NCI-H2029 (cell line): ENCODE measurements at places on chromosomes 1 and 21.

DNA sequence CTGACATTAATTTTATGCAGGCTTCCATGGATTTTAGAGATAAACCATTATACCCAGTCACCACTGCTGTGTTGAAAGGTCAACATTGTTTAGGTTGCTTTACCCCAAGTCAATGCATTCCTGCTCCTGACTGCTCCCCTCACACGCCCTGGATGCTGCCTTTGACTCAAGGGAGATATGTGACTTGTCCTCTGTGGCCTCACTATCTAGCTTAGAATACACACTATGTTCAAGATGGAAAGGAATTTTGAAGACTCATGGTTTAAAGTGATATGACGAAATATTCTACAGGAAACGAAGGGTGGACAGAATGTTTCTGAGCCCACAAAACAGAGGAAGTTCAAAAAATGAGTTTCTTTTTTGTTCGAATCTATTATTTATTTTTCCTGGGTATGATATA, 170.4 kb upstream of the NR5A2 start:
- no peak for DNase-seq

GRCh38 chr1:243323491-243323890, 67.7 kb downstream of the SDCCAG8 start:
- DNase-seq = no peak

DNA sequence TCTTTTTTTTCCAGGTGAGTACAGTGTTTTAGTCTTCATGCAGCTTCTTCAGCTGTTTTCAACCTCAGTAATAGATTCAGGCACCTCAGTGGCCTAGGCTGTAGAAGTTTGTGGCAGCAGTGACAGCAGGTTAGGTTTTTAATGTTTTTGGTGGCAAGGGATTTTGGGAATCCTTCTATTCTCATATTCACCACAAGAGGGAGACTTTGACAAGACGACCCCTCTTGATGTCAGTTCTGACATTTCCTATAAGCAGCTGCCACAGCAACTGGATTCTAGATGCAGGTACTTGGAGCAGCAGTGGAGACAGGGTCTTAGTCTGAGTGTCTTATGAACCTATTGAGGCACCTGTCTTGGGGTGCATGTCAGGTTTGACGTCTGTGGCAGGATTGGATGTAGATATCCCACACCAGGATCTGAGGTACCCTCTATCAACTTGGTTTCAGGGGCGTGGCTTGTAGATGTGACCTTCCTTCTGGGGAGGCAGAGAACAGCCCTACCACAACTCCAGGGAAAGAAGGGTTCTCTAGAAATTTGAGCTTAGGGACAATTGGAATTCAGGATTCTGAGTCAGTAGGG, 1104.2 kb upstream of the TMPRSS15 start:
- peak; percentile 0 for DNase-seq

GRCh38 chr1:43493661-43494450, 36.8 kb upstream of the PTPRF start:
- no peak for DNase-seq

- no peak for DNase-seq
Measured at GRCh38 chr1:15837931-15838330, 9.6 kb upstream of the SPEN start.

DNA sequence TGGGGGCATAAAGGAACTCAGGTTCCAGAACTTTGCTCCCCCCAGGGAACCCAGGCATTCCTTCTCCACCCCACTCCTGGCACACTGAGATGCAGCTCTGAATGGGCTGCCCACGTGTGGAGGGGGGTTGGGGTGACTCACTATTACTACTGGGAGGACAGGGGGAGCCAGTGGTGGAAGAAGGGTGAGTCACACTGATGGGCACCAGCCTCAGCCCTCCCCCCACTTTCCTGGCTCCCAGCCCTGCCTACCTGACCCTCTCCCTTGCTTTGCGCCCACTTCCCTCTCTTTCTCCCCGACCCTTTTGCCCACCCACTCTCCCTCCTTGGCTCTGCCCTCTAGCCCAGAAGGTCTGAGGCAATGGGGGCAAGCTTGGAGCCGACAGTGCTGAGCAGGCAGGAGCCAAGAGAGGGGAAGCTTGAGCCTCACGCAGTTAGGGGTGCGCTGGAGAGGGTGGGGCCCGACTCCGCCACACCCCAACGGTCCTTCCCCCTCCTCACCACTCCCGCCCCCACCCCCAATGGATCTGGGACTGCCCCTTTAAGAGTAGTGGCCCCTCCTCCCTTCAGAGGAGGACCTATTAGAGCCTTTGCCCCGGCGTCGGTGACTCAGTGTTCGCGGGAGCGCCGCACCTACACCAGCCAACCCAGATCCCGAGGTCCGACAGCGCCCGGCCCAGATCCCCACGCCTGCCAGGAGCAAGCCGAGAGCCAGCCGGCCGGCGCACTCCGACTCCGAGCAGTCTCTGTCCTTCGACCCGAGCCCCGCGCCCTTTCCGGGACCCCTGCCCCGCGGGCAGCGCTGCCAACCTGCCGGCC, at the start of gene LMNA:
TSS of gene LMNA (plus strand) at position 611 of the 818 bp plus-strand sequence. CDS start 208 bp downstream, outside the sequence.
- peak; percentile 73 for DNase-seq

DNA sequence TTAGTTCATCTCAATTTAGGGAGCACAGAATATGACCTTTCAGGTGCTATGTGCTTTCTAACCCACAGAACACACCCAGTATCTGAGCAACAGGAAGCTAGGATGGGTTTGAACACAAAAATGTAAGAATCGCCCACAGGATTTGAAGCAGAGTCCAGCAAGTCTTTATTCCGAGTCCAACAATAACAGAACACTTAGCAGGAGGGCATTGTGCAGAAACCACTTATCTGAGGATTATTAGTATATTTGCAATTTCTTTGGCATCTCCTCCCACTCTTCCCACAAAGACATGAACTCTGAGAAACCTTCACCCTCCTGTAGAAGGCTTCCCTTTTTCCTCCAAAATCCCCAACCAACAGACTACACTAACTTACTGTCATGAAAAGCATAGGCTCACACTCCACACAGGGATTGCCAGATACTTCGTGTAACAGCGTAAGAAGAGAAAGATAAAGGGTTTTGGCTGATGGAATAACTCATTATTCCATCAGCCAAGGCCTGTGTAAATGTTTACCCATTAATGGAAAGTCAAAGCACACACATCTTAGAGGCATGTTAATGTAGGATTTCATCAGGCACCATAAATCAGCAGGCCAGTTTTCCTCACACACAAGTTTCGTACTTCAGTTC, 16.1 kb downstream of the SIPA1L2 start:
- no peak for DNase-seq

- no peak for DNase-seq
Measured at GRCh38 chr1:161955606-161956005, 68.1 kb downstream of the OLFML2B start.

DNA sequence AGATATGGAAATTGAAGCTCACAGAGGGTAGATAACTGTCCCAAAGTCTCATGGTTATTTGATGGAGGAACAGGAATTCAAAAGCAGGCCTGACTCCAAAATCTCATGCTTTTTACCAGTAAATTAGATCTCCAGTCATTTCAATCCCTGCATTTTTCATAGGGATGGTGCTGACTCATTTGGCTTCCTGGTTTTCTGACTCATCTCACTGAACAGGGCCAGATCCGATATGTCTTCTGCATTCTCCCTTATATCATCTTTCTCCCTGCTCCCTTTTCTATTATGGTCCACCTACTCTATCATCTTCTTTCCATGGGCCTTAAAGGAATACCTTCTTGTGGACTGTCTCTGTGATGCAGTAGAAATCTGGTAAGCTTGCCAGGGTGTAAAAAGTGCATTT, 187.2 kb downstream of the FGGY start:
- DNase-seq = no peak

DNA sequence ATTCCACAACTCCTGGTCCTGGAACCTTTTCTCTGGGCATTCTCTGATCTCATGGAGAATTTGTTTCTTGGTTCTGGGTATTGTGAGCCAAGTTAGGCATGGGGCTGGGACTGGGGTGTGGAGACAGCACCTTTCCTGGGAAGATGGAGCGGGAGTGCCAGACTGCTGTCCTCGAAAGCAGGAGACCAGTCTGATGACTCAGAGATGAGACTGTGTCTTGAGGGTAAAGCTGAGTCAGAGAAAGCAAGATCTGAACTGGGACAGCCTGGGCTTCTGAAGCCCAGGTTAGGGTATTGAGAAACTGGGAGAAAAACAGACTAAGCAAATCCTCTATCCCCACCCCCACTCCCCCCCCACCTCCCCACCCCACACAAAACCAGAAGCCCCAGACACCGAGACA, 2.2 kb upstream of the KANK4 start:
- no peak for DNase-seq

DNA sequence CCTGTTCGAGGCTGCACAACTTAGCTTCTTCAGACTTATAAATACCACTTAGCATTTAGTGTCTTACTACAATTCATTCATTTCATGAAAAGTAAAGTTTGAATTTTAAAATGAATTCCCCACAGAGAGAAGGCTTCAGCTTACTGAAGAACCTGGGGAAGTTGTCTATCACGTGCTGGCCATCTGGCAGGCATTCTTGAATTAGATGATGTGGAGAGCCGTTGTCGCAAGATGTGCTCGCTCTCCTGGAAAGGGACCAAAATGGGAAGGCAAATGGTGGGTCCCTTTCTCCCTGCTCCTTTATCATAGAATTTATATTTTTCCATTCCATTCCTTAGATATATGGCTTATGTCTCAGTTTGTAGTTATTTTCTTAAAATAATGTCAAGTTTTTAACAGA, 90.5 kb downstream of the CD247 start:
- DNase-seq = no peak

DNA sequence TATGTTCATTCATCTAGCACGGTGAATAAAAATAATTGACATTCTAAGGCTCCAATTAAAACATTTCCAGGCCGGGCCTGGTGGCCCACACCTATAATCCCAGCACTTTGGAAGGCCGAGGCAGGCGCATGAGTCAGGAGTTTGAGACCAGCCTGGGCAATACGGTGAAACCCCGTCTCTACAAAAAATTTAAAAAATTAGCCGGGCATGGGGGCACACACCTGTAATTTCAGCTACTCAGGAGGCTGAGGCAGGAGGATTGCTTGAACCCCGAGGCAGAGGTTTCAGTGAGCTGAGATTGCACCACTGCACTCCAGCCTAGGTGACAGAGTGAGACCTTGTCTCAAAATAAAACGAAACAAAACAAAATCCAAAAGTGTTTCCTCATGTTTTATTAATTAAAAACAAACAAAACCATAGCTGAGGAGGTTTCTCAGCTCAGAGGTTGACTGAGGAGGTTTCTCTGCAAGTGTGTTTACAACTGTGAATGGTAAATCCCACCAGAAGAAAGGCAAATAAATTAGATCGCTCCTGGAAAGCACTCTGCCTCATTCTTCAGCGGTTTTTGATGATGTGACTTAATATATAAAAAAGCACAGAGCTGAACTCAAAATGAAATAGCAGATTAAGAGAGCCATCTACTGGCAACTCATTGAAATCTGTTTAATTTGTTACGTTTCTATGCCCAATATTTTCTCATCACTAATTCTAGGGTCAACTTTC, 37.7 kb upstream of the ATG4C start:
- peak; percentile 70 for DNase-seq

GRCh38 chr1:171841050-171841910, at the start of gene DNM3:
Gene DNM3 (plus strand): TSS chr1:171841498. CDS start chr1:171841657, 159 bp downstream.
- DNase-seq = peak; percentile 14

GRCh38 chr1:35369922-35370671, 101.6 kb downstream of the ZMYM4 start:
- no peak for DNase-seq

DNA sequence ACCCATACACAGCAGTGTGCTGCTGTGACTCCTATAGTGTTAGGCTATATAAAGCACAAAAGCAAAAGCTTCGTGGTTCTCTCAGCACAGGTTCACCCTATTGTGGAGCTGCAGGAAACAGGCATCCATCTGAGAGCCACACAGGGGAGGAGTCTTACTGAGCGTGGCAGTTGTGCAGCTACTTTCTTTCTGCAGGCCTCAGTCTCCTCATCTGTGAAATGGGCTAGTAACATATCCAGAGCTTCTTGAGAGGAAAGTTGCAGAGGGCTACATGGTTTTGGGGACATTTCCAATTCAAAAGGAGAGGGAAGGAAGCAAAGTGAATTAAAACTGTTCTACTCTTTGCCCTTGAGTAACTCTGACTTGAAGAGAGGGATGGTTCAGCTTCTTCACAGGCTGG, 142.0 kb downstream of the FOXD2 start:
- DNase-seq = no peak

DNA sequence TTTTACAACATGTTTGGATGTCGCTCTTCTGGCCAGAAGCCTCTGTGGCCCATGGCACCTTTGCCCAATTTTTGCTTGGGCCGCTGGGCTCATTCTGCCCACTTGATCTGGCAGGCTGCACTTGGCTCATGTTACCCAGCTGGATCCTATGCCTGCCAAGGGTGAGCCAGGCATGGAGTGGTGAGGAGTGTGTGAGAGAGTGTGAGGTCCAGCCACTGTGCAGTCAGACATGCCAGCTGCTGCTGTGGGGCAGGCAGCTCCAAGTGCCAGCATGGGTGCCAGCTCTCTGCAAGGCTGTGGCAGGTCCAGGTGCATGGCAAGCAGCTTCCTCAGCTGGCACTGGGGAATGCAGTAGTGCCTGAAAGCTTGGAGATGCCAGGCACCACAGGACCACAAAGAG, 71.0 kb downstream of the EBNA1BP2 start:
- peak; percentile 40 for DNase-seq

- no peak for DNase-seq
Measured at GRCh38 chr1:41735139-41735538, 183.6 kb downstream of the HIVEP3 start.

- no peak for DNase-seq
Measured at GRCh38 chr1:48718116-48718630, 58.5 kb downstream of the BEND5 start.

DNA sequence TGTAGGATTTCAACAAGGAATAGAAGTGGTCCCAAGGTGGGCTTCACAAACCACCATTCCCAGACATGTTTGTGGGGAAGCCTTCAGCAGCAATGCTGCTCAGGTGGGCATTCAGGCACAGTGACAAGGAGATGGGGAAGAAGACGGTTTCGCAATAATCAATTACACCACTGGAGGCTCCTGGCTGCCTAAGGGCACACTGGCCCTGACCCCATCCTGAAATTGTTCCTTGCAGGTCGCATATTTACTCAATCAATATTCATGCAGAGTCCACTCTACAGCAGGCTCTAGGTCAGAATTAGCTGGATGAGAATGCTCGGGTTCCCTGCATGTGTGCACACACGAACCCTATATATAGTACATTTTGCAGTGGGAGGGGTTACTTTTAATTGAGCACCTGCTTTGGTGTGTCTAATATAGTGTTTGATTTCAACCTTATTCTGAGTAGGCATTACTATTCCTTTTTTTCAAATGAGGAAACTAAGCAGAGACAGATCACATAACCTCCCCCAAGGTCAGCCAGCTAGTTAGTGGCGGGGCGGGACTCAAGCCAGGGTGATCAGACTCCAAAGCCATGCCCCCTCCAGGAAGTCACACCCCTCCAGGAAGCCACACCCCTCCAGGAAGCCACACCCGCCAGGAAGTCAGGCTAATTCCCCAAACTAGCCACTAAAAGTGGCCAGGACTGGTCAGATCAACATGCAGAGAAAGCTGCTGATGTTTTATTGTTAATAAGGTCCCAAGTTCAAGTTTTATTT, 106.5 kb downstream of the HLCS start:
- peak; percentile 69 for DNase-seq

GRCh38 chr1:81715391-81715790, 85.3 kb upstream of the ADGRL2 start:
- DNase-seq = no peak
